ENCODE measurements at places on chromosomes 5 and 9.

- DNase-seq: no peak
Measured at GRCh38 chr9:127360250-127360649, 36.7 kb upstream of the SLC2A8 start.

- DNase-seq: no peak
Measured at GRCh38 chr9:70532716-70533115, 118.3 kb upstream of the KLF9 start.

- no peak for DNase-seq
Measured at GRCh38 chr5:159156426-159157238, 52.7 kb downstream of the RNF145 start.

DNA sequence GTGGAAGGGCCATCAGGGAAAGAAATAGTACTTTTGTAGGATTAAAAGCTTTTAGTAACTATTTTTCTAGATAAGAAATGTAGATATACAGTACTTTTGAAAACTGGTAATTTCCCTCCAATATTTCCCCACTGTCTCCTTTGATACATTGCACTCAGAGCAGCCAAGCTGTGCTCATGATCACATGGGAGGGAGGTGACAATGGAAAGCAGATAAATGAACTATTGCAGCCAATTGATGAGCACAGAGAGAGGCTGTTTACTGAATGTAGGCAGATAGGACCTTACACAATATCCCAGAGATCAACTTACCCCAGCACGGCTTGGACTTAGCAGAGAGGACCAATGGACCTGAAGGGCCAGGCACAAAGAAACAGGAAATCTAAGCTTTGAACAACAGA, 178.0 kb upstream of the NREP start:
- DNase-seq: no peak

- no peak for DNase-seq
Measured at GRCh38 chr5:157562111-157562581, 13.4 kb downstream of the ADAM19 start.

DNA sequence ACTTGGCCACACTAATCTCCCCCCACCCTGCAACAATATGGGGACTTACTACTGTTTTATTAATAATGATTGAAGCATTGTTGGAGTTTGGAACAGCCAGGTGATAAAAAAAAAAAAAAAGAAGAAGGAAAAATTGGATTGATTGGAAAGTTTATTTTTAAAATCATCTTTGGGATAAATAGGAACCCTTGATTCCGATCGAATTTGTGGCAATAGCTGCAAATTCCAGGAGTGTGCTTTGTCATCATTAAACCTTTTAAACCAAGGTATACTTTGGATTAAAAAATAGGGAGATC, 907 bp upstream of the NR2F1 start:
- no peak for DNase-seq

DNA sequence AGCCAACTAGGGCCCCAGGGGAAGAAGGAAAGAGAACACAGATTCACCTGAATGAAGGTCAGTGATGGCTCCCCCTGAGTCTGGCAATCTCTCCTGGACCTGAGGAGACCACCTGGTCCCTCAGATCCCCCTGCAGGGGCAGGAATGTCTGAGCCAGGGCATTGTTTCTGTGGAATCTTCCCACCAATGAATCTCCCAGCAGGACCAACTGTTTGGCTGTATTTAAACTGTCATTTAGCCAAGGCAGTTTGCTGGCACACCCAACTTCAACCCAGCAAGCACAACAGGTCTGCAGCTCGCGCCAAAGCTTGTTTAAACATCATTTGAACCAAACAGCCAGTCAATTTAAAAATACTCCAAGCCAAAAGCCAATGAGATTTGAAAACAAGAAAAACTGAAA, 92.6 kb downstream of the SH3TC2 start:
- no peak for DNase-seq

- no peak for DNase-seq
Measured at GRCh38 chr5:59792983-59793585, 100.4 kb downstream of the PDE4D start.

GRCh38 chr5:55021410-55021809, 2.6 kb upstream of the GZMK start:
- no peak for DNase-seq

- DNase-seq: no peak
Measured at GRCh38 chr9:12813960-12814876, 39.4 kb downstream of the LURAP1L start.

DNA sequence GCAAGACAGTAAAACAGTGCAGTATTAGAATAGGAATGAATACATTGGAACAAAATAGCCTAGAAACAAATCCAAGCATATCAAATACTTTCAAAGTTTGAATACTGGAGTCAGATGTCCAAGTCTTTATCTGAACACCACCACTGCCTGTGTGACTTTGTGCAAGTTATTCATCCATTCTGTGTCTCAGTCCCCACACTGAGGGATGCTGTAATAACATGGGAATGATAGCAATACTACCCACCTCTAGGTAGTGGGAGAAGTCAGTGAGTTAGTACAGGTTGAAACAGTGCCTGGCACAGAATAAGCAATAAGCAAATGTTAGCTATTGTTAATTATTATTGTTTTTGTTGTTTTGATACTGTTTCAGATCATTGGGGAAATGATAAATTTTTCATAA, 130.9 kb downstream of the SUSD1 start:
- no peak for DNase-seq

GRCh38 chr9:87263291-87263690, 234.4 kb upstream of the DAPK1 start:
- no peak for DNase-seq

DNA sequence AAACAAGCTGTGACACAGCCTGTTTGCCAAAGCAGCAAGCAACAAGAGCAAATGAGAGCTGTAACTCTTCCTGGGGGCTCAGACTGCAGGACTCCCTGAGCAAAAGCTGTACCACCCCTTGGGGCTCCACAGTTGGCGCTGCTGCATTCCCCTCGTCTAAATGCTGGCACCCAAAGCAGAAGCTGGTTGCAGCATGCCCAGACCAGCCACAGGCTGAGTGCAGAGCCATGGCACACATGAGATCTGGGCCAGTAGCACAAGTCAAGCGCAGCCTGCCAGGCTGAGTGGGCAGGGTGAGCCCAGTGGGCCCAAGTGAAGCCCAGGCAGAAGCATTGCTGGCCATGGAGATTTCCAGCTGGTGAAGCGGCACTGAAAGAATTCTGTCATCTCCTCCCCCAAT, 157.3 kb upstream of the GRAMD2B start:
- no peak for DNase-seq
